CD4-positive, alpha-beta T cell treated with Interleukin-12 subunit alpha and Interleukin-12 subunit beta, for 1 hour (primary cell): ENCODE measurements at places on chromosomes 1 and 21.

GRCh38 chr1:78536427-78536826 lies 45.7 kb downstream of the PTGFR start:
- DNase-seq: no peak

DNA sequence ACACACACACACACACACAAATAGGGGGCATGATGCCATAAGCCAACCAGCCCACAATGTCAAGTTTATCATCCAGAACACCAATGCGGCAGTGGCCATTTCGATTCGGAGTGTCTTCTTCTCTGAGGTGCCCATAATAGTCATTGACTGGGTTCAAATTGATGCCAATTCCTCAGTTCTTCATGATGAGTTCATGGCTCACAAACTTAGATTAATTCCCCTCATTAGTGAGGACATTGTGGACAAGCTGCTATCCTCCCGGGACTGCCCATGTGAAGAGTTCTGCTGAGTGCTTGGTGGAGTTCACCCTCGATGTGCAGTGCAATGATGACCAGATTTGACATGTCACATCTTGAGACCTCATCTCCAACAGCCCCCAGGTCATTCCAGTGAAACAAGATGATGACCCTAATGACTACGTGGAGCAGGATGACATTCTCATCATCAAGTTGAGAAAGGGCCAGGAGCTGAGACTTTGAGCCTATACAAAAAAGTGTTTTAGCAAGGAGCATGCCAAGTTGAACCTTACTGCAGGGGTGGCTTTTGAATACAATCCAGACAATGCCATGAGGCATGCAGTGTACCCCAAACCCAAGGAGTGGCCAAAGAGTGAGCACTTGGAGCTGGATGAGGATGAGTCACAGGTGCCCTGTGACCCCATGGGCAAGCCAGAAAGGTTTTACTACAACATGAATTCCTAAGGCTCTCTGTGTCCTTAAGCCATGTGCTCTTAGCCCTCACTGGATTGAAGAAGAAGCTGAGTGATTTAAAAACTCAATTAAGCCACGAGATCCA lies 211.6 kb upstream of the SAMSN1 start:
- no peak for DNase-seq

- DNase-seq: no peak
Measured at GRCh38 chr1:38061883-38062328, 15.3 kb upstream of the POU3F1 start.

DNA sequence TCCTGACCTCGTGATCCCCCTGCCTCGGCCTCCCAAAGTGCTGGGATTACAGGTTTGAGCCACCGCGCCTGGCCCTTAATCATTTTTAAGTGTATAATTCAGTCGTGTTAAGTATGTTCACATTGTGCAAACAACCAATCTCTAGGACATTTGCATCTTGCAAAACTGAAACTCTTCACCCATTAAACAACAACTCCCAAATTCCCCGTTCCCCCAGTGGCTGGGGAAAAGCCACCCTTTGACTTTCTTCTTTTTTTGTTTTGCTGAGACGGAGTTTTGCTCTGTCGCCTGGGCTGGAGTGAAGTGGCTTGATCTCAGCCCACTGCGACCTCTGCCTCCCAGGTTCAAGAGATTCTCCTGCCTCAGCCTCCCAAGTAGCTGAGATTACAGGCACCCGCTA lies 6.5 kb upstream of the THEMIS2 start:
- DNase-seq: no peak

- DNase-seq: no peak
Measured at GRCh38 chr1:24965571-24965930, 35.5 kb upstream of the RUNX3 start.

DNA sequence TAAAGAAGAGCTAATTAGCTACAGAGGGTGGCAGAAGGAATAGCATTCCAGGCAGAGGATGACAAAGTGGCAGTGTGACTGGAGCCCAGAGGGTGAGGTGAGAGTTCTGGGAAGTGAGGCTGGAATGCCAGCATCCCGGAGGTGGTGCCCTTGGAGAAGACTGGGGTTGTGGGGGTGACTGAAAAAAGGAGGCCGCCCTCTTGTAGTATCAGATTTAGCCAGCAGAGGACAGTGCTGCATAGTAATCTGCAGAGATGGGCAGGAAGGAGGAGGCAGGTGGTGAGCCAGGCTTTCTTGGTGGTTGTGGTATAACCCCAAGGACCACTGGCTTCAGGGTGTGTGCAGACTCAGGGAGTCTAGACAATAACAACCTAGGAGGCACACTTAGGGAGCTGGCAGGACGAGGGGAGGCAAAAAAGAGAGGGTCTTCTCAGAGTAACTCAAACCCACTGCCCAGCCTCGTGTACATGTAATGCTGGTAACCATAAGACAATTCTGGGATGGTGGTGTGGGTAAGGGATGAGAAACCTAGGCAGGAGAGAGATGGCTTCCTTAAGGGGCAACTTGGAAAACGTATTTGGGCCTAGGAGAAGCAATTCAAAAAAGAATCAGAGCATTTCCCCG lies 30.5 kb downstream of the MROH7 start:
- DNase-seq: peak; percentile 73

- DNase-seq: no peak
Measured at GRCh38 chr1:21329209-21329844, 39.1 kb upstream of the ECE1 start.

GRCh38 chr21:27173053-27173452 lies 206.2 kb upstream of the ADAMTS5 start:
- no peak for DNase-seq

DNA sequence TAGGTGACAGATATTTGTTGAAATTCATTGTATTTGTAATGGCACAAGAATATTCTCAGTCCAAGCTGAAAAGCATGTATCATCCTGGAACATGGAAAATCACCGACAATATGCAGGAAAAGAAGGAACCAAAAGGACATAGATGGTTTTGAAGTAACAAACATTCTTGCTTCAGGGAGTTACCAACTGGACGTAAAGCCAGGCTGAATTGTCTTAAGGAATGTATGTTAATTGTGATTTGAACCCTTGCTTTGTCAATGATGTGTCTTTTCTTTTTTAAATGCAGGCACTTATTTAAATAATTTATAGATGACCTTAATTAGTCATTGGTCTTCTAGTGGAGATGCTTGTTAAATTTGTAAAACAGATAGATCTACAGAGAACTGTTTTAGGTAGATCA lies 489.4 kb upstream of the ZP4 start:
- no peak for DNase-seq

DNA sequence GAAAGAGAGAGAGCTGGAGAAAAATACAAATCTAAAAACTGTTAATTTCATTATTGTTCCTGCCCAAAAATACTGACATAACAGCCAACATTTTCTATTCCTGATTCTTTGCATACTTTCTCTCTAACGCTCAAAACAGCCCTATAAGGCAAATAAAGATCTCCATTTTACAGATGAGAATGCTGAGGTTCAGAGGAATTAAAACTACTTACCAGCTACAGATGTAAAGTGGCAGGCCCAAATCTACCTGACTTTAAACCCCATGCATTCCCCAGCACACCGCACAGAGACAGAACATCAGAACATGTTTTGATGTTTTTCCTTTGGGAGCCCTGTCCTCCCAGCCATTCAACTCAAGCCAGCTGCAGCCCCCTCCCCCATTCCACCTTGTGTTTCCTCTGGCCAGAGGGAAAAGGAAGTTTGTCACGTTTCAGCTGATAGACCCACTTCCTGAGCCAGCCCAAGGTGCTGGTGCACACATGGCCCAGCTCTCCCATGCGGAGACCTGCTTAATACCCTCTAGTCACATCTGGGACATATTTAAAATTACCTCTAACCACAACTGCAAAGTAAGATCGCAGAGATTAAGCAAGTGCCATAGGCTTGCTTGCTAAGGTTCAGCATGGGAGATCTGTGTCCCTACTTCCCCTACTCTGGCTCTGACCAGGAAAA lies 133.1 kb upstream of the NFIA start:
- no peak for DNase-seq

- DNase-seq: no peak
Measured at GRCh38 chr21:45474323-45474950, 67.8 kb downstream of the SLC19A1 start.

GRCh38 chr1:181062836-181063428 lies 25.6 kb upstream of the IER5 start:
- DNase-seq: peak; percentile 29

DNA sequence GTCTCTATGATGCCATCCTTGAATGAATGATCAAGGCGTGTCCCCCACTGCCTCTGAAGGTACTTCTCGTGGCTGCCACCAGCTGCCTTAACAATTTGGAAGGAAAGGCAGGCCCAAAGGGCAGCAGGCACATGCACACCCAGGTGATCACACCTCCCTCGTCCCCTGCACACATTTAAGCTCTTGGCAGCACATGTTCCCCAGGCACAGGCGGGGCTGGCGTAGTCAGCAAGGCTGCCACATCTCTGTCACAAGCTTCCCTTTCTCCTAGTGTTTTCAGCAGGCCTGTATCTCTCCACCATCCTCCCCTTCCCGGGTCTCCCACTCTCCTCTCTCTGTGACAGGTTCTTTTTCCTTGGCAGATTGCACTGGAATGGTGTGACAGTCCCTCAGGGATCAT lies 111.9 kb downstream of the CACNA1E start:
- DNase-seq: no peak

- DNase-seq: no peak
Measured at GRCh38 chr1:43235451-43236121, 34.2 kb upstream of the TMEM125 start.

- peak; percentile 14 for DNase-seq
Measured at GRCh38 chr1:46535063-46535462, 16.4 kb downstream of the KNCN start.

- no peak for DNase-seq
Measured at GRCh38 chr1:21261551-21262292, 28.5 kb downstream of the ECE1 start.

GRCh38 chr1:199855580-199855979 lies 171.9 kb upstream of the NR5A2 start:
- DNase-seq: no peak

GRCh38 chr1:23757812-23758211 lies 14.5 kb downstream of the ELOA start:
- no peak for DNase-seq

DNA sequence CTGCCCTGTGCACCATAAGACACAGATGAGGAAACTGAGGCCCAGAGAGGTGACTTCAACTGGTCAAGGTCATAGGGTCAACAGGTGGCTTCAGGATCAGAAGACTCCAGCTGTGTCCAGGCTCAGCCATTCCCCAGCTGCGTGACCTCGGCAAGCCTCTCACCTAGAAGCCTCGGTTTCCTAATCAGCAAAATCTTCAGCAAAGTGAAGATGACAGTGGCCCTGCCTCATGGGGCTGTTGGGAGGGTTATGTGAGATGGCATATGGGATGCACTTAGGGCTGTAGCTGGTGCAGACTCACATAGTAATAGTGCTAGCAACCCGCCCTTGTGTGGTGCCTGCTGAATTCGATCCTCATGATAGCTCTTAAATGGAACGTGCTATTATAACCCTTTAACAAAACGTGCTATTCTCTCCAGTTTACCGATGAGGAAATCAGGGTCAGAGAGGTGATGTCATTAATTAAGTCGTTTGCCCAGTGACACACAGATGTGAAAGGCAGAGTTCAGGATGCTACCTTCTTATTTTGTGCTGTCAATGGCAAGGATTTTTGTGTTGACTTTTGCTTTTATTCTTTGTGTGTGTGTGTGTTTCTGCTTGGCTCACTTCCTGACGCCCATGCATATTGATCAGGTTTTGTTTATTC lies 472.9 kb downstream of the MATN1 start:
- no peak for DNase-seq

DNA sequence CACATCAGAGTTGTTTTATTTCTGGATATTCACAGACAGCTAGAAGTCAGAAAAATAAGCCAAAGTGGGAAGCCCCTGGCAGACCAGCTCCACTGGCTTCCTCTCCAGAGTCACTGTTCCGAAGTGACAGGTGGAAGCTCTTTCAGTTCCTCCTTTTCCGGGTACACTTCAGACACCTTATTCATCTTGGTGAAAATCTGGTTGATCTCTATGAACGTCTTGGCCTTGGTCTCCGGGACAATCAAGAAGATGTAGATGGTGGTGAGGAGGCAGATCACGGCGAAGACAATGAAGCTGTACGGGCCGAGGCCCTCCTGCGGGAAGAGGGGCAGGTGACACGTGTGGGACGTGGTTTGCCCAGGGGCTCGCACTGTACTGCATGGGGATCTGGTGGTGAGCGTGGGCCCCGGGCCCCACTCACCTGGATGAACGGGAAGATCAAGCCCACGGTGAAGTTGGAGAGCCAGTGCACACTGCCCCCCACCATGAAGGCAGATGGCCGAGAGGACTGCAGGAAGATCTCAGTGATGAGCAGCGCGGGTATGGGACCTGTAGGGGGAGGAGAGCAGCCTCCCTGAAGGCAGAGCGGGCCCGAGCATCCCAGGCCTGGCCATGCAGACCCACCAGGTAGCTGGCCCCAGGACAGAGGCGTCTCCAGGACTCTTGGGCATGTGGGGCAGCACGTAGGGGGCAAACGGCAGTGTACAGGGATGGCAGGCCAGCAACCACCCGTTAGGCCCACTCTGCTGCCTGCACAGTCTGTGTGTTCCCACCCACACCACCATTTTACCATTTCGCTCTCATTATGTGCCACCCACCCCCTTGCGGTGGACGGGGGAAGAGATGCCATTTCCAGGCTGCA lies 11.5 kb upstream of the SLC2A7 start:
- DNase-seq: no peak

- peak; percentile 15 for DNase-seq
Measured at GRCh38 chr1:42319128-42319851, 15.7 kb downstream of the FOXJ3 start.

DNA sequence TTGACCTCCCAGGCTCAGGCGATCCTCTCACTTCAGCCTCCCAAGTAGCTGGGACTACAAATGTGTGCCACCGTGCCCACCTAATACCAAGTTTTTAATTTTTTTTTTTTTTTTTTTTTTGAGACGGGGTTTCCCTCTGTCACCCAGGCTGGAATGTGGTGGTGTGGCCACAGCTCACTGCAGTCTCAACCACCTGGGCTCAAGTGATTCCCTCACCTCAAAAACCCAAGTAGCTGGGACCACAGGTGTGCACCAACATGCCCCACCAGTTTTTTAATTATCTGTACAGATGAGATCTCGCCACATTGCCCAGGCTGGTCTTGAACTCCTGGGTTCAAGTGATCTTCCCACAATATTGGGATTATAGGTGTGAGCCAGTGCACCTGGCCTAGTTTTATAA lies 22.7 kb downstream of the PTP4A2 start:
- no peak for DNase-seq

GRCh38 chr1:43452789-43453441 lies 816 bp downstream of the HYI start:
- DNase-seq: no peak

DNA sequence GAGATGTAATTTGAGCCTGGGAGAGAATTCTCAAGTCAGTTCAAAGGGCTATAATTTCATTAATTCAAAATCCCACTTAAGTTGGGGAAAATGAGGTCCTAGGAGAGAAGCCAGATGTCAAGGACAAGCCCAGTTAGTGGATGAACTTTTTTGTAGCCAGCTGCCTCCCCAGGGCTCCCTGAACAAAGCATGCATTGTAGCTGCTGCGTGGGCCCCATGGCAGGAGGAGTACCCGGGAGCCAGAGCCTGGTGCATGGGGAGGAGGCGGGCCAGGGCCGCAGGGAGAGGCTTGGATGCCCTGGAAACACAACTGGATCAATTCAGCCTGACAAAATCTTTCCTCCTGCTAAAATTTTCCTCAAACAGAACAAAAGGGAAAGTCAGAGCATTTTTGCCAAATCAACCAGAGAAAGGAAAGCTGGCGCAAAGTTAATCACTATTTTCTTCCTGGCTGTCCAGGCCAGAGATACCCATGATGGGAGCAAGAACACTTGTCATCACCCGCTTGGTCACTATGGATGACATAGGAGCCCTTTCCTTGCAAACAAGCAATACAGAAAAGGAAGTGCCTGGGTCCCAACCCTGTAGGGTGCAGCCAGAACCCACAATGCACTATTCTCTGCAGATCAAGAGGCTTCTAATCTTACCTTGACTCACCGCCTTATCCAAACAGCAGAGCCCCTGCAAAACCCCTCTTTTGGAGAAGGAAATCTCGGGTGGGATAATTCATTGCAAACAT lies 248.1 kb upstream of the RAB4A start:
- no peak for DNase-seq
